ENCODE measurements at places on chromosomes 2 and 18.

GRCh38 chr2:53096351-53096750 is 671.3 kb upstream of the CHAC2 start:
- no peak for DNase-seq

DNA sequence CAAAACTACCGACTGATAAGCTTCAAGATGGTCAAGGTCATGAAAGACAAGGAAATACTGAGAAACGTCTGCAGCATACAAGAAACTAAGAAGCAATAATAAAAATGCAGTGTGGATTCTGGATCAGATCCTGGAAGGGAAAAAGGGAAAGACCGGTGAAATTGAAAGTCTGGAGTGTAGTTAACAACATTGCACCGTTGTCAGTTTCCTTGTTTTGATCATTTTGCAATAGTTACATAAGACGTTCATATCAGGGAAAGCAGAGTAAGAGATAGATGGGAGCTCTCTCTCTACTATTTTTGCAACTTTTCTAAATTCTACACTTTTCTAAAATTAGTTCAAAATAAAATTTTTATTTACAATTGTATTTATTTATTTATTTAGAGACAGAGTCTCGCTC is 15.0 kb upstream of the ZNF407 start:
- DNase-seq = no peak

DNA sequence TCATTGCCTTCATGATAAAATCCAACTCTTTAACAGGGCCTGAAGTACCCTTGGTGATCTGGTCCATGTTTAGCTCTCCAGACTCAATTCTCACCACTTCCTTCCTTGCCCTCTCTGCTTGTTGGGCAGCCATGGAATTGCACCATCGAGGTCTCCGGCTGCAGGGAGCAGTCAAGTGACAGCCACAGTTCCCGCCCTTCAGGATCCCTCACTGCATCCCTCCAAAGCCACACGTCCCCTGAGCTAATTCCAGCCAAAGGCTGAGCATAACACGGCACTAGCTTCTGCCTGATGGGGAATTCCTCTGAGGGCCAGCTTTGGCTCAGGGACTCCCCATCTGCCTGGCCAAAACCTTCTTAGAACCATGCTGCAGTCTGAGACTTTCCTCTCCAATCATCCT is 47.4 kb upstream of the SLC1A4 start:
- no peak for DNase-seq

- no peak for DNase-seq
These were observed 21.7 kb upstream of the RAB11FIP5 start for GRCh38 chr2:73134471-73134870.

DNA sequence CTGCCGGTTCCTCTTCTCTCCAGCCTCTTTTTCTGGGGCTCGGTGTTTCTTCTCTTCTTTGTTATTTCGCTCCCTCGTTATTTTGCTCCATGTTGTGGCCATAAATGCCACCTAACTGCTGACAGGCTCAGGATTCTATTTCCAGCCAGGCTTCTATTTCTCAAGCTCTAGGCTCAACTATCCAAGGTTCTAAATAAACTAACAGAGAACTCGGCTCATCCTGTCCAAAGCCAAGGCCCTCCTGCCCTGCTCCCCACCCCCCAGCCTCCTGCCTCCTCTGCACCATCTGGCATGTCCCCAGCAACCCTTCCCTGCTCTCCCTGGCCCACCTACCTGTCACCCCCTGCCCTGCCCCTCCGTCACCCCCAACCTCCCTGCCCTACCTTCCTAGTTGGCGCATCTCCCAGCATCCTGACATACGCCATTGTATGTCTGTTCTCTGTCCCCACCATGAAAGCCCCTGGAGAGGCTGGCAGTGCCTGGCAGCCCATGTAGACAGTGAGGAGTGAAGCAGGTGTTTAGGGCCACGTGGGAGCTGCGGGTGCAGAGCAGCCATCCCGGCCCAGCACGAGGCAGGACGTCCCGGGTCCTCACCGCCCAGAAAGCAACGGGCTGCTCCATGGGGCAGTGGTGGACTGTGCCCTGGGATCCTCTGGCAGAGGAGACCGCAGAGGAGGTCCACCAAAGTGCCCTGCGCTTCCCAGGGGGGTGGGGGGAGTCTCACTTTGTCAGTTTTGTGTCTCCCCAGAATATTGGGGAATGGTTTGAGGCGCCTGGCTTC is 186.9 kb downstream of the TWIST2 start:
- no peak for DNase-seq

DNA sequence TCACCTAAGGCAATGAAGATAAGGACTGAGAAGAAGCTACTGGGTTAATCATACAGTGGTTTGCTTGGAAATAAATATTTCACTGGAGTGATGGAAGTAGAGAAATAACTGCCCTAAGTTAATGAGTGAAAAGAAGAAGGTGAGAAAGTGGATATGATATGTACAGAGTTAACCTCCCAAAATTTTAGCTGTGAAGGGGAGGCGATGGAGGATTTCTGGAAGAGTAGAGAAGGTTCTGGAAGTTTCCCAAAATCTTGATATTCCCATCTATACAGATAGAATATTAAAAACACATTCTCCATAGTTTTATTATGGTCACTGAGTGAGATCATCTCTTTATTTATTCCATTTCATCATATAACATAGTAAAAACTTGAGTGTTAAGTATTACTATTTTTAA is 296.6 kb upstream of the RGPD4 start:
- DNase-seq = no peak
